ENCODE measurements at places on chromosomes 2 and 18.

DNA sequence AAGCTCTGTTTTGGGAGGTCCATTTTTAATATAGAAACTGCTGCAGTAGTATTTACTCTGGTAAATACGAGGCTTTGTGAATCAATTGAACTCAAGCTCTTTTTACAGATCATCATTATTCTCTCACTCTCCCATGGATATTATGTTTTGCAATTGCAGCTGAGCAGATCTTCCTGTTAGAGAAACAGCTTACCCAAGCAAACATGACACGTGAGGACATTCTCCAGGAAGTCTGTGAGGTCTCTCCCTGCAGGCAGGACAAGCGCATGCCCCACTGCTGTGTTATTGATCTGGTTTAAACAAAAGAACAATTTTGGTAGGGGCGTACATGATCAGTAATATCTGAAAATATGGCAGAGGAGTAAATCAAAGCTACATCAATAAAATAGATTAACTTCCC, 72.1 kb downstream of the COL6A3 start:
- DNase-seq: no peak

GRCh38 chr2:233829193-233830110, 24.9 kb downstream of the HJURP start:
- DNase-seq: no peak

DNA sequence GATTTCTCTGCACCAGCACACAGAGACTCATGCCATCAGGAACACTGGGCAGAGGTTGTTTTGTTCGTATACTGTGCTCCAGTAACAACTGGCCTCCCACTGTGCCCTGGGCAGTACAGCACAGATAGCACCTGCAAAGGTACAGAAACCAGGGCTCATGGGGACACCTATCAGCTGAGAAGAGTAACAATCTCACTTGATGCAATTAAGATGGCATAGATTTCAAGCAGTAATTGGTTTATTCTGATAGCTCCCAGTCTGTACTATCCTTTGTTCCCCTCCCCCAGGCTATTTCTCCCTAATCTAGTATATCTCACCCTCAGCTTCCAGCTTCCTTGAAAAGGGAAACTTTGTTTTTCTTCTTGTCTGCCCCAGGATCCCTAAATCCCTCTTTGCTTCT, 343.9 kb upstream of the MMADHC start:
- no peak for DNase-seq

- no peak for DNase-seq
These were observed 50.9 kb downstream of the COL3A1 start for GRCh38 chr2:189024901-189025618.

DNA sequence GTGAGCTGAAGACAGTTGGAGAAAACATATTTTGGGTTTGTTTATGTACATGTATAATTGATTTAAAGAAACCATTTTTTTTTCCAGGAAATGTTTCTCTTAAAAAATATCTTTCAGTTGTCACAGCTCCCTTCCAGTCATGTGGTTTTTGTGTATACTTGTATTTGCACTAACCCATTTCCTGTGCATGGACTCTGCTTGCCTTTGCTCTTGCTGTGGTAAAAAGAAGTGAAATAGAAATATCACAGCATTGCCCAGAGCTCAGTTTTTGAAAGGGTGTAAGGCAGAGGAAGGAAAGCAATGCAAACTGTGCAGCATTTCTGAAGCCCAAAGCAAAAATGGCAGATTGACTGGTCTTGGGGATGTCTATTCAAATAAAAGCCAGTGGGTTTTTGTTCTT, 10.4 kb upstream of the DOCK10 start:
- no peak for DNase-seq
